ENCODE measurements at places on chromosomes 1 and 21. TPM values are rescaled to one million over a fixed set of nuclear protein-coding genes. Genes with fewer than 3 reads are reported as not detected.

Gene MMP23B
- polyA plus RNA-seq, result not detected

Gene C2CD2
- 2.6 TPM for polyA plus RNA-seq

Gene PODN
- not detected for polyA plus RNA-seq

Gene CLCNKA
- polyA plus RNA-seq, result not detected

Gene ITLN2
- not detected for polyA plus RNA-seq

Gene TMCO1
- polyA plus RNA-seq, result 436 TPM

Gene HSD3B2
- not detected for polyA plus RNA-seq

Gene CRP
- polyA plus RNA-seq, result not detected

Gene FOXO6
- polyA plus RNA-seq, result not detected

Gene KIAA0040
- not detected for polyA plus RNA-seq

Gene MXRA8
- 3.6 TPM for polyA plus RNA-seq

Gene CEP350
- 13.4 TPM for polyA plus RNA-seq

Gene TEX38
- not detected for polyA plus RNA-seq

Gene PLA2G2F
- polyA plus RNA-seq, result not detected

Gene LRRC71
- polyA plus RNA-seq, result not detected

Gene SLAMF9
- polyA plus RNA-seq, result not detected

Gene XCL2
- not detected for polyA plus RNA-seq

Gene BNIPL
- 0.60 TPM for polyA plus RNA-seq

Gene SH2D1B
- not detected for polyA plus RNA-seq

Gene TMEM51
- polyA plus RNA-seq, result 0.52 TPM

Gene NEK2
- 2.3 TPM for polyA plus RNA-seq

Gene CCDC27
- not detected for polyA plus RNA-seq
